ENCODE measurements at places on chromosomes 3 and 15. TPM values are rescaled to one million over a fixed set of nuclear protein-coding genes. Genes with fewer than 3 reads are reported as not detected.

GRCh38 chr3:104411757-104412156, 955.0 kb upstream of the ALCAM start:
- no peaks in the 10 kb centered on the region for H3K4me1 ChIP-seq
- no peaks in the 10 kb centered on the region for H3K36me3 ChIP-seq
- no peak overlapping the region for H3K27ac ChIP-seq
- H3K27me3 ChIP-seq: no peaks in the 10 kb centered on the region
- H3K4me3 ChIP-seq: no peak overlapping the region

- peaks cover 52% of the 10 kb centered on the region for H3K4me1 ChIP-seq
- H3K27me3 ChIP-seq: no peaks in the 10 kb centered on the region
- DNase-seq: no peak
- peaks cover 47% of the 10 kb centered on the region for H3K36me3 ChIP-seq
These were observed 44.2 kb downstream of the GSK3B start for GRCh38 chr3:120049881-120050539.

GRCh38 chr3:63724987-63725386, 72.5 kb downstream of the SNTN start:
- no peaks in the 10 kb centered on the region for H3K36me3 ChIP-seq
- H3K27ac ChIP-seq: no peak overlapping the region
- no peaks in the 10 kb centered on the region for H3K27me3 ChIP-seq
- DNase-seq: no peak

DNA sequence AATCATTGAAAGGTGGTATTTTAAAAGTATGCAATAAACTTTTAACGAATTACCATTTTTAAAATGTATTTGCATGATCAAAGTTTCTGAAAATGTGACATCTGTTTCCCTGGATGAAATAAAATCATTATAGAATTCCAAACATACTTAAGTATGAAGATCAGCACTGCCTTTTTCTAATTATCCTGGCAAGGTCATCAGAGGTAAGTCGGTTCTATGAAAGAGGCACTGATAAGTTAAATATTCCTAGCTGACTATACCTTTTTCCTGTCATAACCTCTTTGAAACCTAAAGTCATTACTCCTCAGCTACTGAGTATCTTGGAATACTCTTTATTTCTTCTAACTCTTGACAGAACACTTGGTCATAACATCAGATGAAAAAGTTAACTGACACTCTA, 406.1 kb upstream of the ALCAM start:
- DNase-seq: no peak
- H3K4me1 ChIP-seq: no peaks in the 10 kb centered on the region
- H3K27ac ChIP-seq: no peak overlapping the region
- H3K27me3 ChIP-seq: no peaks in the 10 kb centered on the region

Gene SLC28A1
- total RNA-seq: not detected

Gene TTLL13
- 0.58 TPM for total RNA-seq

Gene KLF15
- not detected for total RNA-seq

All from activated CD4-positive, alpha-beta memory T cell treated with anti-CD3 and anti-CD28 coated beads, Interleukin-2, amount 10 ng/mL, durations not matched to agents 7 days and 5 days (primary cell).